ENCODE measurements at places on chromosomes 1 and 21. TPM values are rescaled to one million over a fixed set of nuclear protein-coding genes. Genes with fewer than 3 reads are reported as not detected.

Gene KRTAP10-4
- total RNA-seq: not detected

Gene FHAD1
- 0.33 TPM for total RNA-seq

Gene BEND5
- not detected for total RNA-seq

Gene MYOG
- total RNA-seq: not detected

Gene CNKSR1
- not detected for total RNA-seq

Gene ZNF593OS
- not detected for total RNA-seq

Gene OR2AK2
- total RNA-seq: not detected

Gene TINAGL1
- 1.1 TPM for total RNA-seq

Gene SPOCD1
- total RNA-seq: 27.6 TPM

Gene PTAFR
- total RNA-seq: not detected

Gene LMX1A
- not detected for total RNA-seq

Gene SPATA17
- 3.4 TPM for total RNA-seq

- DNase-seq: no peak
These were observed 9.7 kb upstream of the CSRP1 start for GRCh38 chr1:201516511-201517127.

GRCh38 chr1:4593106-4593505, 61.3 kb upstream of the AJAP1 start:
- DNase-seq: no peak

DNA sequence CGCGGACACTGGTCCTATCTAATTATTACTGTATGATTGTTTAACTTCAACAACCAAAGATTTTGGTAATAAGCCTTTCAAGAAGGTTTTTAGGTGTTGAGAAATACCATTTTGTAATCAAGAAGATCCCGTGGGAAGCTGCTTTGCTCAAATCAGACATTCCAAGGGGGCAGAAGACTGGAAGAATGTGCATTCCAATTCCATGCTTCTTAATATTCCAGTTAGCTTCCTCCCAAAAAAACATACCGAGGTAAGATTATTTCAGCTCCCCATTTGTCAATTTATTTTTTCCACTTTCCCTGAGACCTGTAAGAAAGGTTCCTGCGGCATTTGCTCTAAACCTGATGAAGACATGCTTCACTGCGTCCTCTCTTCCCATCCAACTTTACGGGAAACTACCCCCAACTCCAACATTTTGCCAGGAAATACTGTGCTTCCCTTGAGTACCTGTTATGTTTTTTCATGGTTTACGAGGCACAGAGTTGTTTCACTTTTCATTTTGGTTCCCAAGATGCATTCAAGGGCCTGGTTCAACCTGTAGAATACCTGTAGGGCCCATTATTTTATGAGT, 4.1 kb downstream of the CNN3 start:
- DNase-seq: no peak

- DNase-seq: no peak
These were observed 14.8 kb upstream of the GPR88 start for GRCh38 chr1:100523038-100523652.

DNA sequence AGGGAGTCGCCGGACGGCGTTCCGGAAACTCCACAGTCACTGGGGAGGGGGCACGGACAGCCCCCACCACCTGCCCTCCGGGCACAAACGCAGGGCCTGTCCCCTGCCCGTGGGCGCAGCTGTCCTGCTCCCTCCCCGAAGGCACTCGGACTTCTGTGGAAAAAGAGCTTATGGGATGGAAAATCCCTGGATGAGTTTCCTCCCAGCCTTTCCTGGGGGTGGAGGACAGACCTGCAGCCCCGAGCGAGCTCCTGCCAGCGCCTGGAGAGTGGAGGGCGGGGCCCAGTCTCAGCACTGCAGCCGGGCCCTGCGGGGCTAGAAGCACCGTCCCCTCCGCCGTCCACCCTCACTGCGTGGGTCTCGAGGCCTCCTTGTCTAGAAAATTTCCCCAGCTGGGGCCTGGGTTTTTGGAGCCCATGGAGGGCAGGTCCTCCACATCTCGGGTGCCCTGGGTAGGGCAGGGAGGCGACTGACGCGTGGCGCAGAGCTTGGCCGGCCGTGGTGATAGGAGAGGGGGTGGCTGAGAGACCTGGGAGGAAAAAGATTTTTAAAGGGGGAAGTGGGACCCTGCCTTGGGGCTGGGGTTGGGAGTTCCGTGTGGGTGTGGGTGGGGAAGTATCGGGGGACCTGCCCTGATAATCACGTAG, 6.4 kb upstream of the COL6A1 start:
- no peak for DNase-seq

DNA sequence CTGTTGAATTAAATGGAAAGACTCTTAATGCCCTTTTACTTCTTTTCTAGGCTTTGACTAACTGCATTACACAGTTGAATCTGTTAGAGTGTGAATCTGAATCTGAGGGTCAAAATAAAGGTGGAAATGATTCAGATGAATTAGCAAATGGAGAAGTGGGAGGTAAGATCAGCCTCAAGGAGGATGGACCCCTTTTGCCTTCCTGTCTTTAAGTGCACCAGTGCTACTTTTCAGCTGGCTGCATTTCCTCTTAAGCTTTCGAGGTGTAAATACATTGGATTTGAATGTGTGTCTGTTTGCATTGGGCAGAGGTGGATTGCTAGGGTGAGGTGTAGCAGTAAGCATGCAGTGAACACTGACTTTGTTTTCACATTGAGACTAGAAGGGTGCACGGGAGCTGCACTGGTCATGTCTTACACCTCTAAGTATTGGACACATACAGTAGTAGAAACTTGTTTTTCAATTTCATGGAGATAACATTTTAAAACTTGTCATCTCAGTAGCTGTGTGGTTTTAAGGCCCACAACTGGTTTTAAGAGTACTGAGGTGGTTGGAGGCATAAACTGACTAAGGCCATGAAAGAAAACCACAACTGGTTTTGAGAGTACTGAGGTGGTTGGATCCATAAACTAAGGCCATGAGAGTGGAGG, 35.4 kb downstream of the MIA3 start:
- DNase-seq: no peak

- no peak for DNase-seq
These were observed 15.8 kb downstream of the AGT start for GRCh38 chr1:230698130-230698529.

- DNase-seq: no peak
These were observed 22.3 kb upstream of the ABCA4 start for GRCh38 chr1:94143173-94143808.

DNA sequence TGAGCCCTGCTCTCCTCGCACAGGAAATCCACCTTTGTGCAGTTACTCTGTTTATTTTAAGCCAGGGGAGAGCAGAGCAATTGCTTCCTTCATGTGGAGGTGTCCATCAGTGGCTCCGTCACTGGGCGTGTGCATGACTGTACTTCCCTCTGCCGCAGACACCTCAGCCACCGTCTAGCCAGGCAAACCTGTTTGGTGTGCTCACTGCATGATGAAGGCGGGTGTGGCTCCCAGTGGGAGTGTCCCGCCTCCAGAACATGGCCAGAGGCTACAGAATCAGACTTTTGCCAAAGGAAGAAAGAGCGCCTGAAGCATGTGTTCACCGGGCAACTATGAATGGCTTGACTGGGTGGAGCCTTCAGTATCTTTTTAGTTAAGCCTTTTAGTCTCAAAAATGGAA, 26.1 kb upstream of the LAMC2 start:
- DNase-seq: no peak

DNA sequence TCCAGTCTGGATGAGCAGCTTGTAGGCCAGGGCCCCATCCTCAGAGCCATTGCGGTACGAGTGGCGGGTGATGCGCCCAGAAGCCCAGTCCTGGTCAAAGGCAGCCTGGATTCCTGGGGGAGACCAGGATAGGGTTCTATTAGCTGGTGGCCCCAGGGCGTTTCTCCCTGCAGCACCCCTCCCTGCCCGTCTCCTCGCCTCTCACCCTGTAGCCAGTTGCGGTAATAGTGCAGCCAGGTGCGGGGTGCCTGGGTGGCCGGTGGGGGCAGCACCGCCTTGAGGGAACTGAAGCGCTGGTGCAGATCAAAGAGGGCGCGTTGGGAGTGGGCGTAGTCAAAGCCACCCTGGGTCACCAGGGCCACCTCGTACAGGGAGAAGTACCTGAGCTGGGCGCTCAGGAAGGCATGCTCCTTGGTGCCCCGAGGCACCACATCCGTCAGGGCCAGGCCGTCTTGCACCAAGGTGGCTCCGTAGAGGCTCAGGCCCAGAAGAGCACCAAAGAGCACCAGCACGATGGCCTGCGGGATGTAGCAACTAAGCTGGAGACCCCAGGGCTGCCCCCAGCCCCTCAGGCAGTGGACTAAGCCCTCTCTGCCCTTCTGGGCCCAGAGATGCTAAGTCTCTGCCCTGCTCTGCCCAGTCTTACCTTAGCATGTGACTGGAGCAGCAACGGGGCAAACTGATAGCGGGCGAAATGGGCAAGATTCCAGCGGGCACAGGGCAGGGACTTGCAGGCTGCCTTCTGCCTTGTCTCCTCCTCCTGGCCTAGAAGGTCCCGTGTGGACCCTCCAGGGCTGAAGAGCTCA, 15.7 kb downstream of the PTCH2 start:
- no peak for DNase-seq

- no peak for DNase-seq
These were observed 291.5 kb upstream of the VAMP3 start for GRCh38 chr1:7479571-7479970.

DNA sequence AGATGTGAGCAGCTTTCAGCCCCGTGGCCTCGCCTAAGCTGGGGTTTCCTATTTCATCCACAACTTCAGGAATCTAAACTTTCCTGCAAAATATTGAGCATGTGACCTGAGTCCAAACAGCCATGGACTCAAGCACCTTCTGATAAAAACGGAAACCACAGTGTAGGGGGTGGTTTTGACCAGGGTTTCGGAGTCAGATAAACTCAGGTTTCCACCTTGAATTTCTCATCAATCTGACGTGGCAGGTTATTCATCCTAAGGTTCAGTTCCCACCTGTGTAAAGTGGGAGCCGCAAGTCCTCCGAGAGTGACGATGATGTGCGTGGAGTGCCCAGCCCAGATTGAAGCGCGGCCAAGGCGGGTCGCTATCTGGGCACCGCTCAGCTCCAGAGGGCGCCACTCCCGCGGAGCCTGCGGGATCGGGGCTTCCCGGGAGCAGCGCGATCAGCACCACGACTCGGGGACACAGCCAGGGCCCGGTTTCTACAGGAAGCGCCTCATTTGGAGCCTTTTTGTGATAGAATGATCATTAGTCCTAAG, 871 bp upstream of the ETS2 start:
- DNase-seq: peak; percentile 78

GRCh38 chr21:14945176-14945575, 119.6 kb downstream of the NRIP1 start:
- DNase-seq: no peak

- no peak for DNase-seq
These were observed 27.8 kb downstream of the CDK18 start for GRCh38 chr1:205532026-205532898.

DNA sequence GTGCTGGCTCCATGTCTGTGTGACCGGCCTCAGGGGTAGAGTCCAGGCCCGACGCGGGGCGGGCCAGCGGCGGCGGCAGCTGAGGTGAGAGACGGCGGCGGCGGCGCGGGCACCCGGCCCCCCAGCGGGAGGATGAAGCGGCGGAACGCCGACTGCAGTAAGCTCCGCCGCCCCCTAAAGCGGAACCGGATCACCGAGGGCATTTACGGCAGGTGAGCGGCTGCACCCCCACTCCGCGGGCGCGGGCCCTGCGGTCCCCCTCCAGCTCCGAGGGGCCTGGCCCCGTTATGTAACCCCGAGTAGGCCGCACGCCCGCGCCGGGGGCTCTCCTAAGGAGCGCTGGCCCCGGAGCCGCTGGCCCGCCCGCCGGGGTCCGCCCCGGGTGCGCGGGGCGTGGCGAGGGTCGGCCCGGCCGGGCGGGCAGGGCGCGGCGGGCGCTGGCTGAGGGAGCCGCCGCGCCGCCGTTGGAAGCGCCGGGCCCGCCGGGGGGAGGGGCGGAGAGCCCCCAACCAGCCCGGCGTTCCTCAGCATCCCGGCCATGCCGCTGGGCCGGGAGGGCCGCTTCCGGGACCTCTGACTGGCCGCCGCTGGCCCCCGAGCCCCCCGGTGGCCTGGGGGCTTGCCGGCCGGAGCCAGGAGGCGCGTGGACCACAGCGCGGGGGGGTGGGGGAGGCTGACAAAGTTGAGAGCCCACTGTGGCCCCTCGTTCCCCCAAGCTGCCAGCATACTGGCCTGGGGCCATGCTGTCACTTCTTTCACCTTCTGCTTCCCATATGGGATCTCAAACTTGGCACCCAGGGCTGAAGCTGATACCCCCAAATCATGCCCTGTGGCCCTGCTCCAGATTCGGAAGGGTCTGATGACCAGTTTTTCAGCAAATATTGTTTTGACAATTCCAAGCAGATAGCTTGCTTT, 527 bp downstream of the MACO1 start:
- DNase-seq: no peak

- DNase-seq: no peak
These were observed 5.9 kb upstream of the DPT start for GRCh38 chr1:168734946-168735345.

- no peak for DNase-seq
These were observed 2.2 kb upstream of the TMEM51 start for GRCh38 chr1:15151377-15151806.

DNA sequence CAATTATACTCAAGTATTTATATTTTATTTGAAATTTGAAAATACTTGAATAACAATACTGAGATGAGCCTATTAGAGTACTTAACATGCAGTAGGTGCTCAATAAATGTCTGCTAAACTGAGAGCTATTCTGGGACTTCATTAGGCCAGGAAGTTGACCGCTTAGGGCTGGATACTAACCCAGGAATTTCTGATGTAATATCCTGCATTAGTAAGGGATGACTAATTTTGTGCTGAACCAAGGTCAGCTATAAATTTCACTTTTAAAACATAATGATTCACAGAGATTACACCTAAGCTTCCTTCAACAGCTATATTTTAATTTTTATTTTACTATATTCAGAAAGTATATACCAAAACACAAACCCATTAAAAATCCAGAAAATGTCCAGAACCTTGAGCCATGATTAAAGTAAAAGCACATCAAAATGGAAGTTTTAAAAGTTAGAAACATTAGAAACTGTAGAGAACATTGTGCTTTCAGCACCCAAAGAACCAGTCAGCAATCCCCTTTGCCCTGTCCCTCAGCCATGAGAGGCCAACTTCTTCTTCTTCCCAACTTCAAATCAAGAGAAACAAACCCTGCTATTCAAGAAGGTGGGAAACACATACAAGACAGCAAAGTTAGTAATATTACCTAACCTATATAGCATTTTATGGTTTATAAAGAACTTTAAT, 35.4 kb downstream of the WNT2B start:
- DNase-seq: peak; percentile 58
